T-cell (primary cell): ENCODE measurements at places on chromosomes 6 and 20.
A peak's percentile ranks its signal among the peaks of the same experiment; 100 is the strongest.

DNA sequence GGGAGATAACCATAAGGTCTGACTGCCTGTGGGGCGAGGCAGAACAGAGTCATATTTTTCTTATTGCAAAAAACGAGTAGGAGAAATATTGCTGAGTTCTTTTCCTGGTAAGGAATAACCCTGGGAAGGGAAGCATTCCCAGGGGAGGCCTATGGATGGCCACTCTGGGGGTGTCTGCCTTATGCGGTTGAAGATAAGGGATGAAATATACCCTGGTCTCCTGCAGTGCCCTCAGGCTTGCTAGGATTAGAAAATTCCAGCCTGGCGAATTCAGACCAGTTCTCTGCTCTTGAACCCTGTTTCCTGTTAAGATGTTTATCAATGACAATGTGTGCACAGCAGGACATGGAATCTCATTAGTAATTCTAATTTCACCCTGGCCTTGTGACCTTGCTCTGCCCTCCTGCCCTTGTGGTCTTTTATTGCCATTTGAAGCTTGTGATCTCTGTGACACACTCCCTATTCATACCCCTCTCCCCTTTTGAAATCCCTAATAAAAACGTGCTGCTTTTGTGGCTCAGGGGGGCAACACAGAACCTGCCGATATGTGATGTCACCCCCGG is 491.1 kb upstream of the EYS start:
- no peak for DNase-seq

DNA sequence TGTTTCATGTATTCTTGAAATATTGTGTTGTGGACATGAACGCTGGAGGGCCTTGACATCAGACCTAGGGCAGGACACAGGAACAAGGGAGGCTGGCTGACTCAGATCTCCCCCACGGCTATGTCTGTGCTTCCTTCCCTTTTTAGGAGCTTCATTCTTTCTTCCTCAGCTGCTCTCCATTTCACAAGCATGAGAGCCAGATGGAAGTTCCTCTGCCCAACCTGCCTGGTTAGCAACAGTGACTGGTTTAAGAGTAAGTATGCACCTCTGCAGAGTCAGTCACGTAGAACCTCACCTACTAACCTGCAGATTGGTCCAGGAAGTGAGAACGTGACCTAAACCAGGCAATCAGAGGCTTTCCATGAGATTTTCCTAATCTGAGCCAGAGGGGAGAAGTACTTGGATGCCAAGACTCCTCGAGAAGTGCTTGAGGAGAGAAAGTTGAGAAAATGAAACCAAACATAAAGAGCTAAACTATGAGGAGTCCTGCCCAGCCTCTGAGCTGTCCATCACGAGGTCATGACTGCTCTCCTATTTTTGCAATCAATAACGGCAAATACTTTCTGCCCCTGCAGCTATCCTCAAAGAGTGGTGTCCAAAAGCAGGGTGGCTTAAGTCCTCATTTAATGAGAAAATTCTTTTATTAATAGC is 465.2 kb upstream of the CITED2 start:
- DNase-seq, result peak; percentile 4

DNA sequence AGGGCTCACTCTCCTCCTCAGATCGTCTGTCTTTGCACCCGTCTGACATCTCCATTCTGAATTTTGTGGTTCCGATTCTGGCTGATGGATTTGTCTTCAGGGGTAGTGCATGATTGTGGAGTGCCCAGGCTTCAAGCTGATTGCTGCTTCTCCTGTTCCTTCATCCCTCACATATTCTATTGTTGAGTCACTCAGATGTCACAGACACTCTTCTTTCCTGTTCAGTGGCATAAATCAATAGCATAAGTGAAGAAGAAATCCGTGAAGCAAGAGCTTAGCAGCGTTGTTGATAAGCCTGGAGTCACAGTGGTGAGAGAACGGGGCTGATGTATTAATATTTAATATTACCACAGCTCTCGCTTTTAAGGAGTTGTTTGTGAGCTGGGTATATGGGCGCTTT is 152.5 kb downstream of the MTHFD1L start:
- no peak for DNase-seq

- no peak for DNase-seq
Observed at GRCh38 chr20:22836877-22837276, 198.2 kb upstream of the SSTR4 start.

DNA sequence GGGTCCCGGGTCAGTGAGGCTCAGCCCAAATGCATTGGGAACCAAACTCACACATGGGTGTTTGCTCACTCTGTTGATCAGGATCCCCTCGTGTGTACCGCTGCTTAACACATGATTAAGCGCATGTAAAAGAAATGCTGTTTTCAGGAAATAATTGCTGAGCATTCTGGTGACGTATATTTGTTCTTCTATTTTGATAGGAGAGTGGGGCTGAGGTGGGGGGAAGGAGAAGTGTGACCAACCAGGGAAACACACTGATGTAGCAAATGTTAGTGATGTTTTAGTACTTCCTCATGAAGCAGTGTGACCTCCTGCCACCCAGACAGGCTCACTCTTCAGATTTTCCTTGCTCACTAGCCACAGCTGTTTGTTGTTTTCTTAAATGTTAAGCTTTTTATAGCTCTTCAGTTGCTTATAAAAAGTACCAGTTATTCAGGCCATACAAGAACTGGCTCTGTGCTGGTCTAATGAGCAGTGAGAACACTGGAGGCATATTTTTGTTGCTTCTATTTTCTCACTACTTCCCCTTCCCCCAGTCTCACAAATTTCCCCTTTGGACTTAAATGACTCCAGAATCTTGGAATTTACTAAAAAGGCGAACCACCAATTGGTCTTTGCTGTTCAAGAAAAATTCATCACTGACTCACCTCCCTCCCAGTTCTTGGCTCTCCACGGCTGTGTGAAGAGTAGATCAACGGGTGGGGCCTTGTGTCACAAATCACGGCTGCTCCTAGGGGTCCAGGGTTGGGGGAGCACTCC is 79.2 kb upstream of the BACH2 start:
- DNase-seq, result no peak

DNA sequence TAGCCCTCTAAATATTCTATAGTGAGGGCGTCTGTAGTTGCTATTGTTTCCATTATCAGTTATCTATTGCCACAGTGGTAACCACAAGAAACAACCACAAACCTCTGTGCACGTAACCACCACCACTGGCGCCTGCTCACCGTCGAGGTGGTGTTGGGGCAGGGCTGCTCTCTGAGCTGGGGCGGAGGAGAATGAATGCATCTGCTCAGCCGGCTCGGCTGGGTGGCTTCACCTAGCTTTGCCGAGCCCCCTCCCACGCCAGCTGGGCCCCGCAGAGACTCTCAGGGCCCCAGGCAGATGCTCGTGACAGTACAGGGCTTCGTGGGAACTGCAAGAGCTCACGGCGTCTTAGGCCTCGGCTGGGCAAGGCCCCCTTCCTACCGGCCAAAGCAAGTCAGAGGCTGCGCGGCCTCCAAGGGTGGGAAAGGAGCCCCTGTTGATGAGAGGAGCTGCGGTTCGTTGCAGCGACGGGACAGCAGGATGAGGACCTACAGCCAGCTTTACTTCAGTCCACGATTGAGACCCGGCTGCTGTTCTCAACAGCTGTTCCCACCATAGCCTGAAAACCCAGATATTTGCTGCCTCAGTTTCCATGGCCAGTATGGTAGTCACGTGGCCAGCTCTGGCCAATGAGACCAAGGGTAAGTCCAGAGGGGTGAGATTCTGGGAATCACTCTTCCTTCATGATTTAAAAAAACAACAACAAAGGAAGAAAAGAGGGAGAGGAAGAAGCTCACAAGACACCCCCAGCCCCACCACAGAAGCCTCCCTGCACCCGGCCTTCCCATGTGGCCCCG is 120.2 kb upstream of the AFDN start:
- peak; percentile 65 for DNase-seq

DNA sequence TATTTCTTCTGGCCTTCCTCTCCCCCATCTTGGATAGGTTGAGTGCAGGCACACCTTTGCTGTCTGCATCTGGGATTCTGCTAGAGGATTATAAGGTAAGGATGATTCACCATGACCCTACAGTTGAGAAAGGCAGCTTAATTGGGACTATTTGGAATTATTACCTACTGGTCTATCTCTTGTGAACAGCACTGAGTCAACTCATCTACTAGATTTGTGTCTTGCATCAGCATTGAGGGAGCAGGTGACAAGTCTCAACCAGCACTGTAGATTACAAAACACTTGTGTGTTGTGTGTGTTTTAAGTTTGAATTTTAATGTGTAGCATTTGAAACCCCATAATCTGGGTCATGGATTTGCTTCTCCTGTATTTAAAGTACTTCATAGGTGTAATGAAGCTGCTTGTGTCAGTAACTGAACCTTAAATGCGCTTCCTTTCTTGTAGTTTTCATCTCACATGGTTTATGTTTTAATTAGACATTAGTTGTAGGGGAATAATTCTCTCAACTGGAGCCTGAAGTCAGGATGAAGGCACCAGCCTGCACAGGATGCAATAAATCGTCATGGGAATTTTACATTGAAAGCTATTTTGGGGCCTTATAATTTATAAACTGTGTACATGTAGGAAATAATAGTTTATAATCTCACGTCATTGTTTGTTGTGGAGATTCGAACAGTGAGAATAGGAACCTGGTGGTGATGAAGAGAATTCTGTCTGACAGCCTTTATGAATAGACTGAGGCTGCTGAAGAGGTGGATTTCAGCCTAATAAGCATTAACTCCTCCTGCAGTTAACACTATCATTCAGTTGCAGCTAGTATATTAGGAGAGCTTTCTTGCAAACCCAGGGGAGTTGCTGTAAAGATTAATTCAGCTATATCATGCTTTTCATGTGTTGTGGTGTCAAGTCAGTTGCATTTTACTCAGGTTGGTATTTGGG is 125.1 kb downstream of the JARID2 start:
- DNase-seq, result no peak

- DNase-seq, result no peak
Observed at GRCh38 chr6:100620085-100620840, 155.5 kb upstream of the SIM1 start.

GRCh38 chr6:52108128-52108527 is 20.7 kb upstream of the PKHD1 start:
- no peak for DNase-seq

- no peak for DNase-seq
Observed at GRCh38 chr6:75530696-75531095, 37.1 kb upstream of the FILIP1 start.

GRCh38 chr6:75204217-75204958 is 1.5 kb downstream of the COL12A1 start:
- no peak for DNase-seq

GRCh38 chr6:56547687-56548086 is 95.0 kb downstream of the DST start:
- no peak for DNase-seq

DNA sequence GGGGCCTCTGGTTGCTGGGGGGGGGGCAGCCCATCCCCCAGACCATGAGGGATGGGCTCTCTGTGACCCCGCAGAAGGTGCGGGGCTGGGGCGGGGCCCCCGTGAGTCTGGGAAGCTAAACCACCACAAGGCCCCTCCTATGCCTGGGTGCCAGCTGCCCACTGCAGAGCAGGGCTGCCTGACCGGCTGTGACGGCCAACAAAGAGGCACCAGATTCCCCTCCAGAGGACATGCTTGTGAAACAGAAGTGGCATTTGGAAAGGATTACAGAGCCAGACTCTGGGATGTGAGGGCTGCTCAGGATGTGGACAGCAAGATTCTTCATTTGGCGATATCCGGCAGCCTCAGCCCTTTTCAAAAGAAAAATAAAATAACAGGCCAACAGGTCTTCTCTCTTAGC is 16.5 kb upstream of the NTSR1 start:
- no peak for DNase-seq

GRCh38 chr6:151842816-151843215 is 35.3 kb downstream of the ESR1 start:
- no peak for DNase-seq

GRCh38 chr6:106749609-106750008 is 120.2 kb downstream of the QRSL1 start:
- DNase-seq, result no peak

DNA sequence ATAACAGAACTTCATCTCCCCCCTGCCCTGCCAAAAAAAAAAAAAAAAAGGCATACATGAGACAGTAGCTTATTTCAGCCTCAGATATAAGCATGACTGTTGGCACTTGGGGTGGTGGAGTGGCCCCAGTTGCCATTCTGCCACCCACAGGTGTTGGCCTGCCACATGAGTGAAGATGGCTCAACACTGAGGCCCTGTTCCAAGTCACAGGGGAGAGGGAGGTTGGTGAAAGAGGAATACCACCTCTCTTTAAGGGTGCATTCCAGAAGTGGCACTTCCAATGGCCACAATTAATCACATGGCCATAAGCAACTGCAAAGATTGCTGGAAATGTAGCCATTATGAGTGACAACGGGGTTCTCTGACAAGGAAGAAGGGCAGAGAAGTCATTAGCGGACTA is 61.9 kb upstream of the JARID2 start:
- DNase-seq, result no peak

- DNase-seq, result no peak
Observed at GRCh38 chr6:69791065-69791471, 5.7 kb downstream of the LMBRD1 start.

DNA sequence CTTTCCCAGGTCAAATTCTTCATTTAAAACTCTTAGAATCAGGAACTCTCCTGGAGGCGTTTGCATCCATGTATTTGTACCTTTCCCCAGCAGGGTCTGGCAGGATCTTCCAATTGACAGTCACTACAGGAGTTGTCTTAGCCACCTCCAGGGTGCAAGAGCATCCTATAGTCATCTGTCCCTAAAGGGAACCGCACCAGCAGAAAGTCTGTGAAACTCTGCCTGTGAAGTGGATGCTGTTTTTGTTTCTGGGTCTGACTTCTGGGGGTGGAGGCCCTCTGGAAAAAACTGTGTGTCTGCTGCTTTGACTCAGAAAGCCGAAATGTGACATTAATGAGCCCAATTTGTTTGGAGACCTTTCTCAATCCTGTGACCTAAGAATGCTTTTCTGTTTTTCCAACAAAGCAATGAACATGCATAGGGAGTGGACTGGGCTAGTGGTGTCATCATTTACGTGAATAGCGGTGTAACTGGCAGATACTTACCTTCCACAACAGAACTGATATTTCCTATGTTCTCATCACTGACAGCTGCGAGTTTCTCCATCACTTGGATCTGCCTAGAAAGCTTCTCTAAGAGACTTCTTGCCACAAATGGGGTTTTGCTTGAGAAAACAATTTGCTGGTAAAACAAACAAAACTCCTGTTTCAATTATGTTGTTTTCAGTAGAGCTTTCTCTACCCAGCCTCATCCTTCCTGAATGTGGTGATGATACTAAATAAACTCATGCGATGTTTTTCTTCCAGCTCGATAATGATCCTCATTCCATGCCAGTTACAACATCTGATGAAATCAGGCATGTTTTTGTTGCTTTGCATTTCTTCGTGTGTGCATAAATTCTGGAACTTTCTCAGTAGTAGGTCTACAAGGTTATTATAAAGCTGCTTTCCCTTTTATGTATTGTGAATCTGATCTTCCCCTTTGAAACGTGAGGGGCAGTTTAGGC is 33.3 kb upstream of the ARMH2 start:
- DNase-seq, result no peak

GRCh38 chr6:126541806-126542491 is 202.0 kb downstream of the CENPW start:
- no peak for DNase-seq

DNA sequence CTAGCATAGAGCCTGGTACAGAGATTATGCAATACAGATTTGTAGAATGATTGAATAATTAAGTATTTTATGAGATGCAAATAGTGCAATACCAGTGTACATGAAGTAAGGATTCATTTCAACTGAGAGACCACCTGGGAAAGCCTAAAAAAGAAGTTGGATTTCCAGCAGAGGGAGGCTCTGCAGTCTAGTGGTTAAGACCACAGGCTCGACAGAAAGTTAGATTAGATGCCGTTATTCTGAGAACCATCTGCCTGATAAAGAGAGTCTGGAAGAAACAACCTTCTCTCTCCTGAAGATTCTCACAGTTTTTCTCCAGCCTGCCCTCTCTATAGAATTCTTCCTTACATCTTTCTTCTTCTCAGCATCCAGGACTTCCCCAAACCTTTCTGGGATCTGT is 13.6 kb upstream of the TNFRSF21 start:
- DNase-seq, result no peak
